RCC 7860 (cell line): ENCODE measurements at places on chromosomes 7 and 10.

DNA sequence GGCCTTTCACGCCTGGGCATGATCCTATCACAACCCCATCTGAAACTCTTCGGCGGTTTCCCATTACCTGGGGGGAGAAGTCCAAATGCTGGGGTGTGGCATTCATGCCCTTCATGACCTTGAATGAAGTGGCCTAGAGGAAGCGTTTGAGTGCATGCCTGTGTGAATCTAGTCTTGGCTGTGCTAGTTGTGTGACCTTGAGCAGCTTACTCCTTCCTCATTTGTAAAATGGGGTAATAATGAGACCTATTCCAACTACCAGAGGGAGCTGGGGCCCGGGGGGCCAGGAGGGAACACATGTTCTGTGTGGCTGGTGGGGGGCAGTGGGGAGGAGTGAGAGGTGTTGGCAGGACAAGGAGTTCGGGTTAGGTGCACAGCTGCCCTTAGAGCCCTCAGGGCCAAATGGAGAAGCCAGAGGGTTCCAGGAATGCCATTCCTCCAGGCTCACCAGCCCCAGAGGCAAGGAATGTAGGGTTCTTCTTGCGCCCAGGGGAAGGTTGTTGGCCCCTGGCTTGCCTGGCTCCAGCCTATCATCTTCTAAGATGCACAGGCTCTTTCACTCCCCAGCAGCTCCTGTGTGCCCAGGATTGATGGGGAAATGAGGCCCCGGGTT lies 21.3 kb upstream of the TBRG4 start:
- DNase-seq: no peak

DNA sequence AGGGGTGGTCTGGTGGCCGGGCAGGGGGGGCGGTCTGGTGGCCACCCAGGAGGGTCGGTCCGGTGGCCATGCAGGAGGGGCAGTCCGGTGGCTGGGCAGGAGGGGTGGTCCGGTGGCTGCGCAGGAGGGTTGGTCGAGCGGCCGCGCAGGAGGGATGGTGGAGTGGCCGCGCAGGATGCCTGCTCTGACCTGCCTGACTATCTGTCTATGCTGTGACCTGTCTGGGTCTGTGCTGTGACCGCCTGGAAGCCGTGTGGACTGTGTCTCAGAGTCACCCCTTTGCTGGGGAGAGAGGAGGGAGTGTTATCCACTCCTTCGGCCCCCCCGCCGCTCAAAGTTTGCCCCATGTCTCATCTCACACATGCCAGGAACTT lies 113.2 kb downstream of the ACTR3B start:
- DNase-seq: no peak

GRCh38 chr7:64887756-64888508 lies 15.1 kb upstream of the ZNF273 start:
- no peak for DNase-seq

- no peak for DNase-seq
These were observed 5.5 kb upstream of the ZNF467 start for GRCh38 chr7:149778696-149779501.

DNA sequence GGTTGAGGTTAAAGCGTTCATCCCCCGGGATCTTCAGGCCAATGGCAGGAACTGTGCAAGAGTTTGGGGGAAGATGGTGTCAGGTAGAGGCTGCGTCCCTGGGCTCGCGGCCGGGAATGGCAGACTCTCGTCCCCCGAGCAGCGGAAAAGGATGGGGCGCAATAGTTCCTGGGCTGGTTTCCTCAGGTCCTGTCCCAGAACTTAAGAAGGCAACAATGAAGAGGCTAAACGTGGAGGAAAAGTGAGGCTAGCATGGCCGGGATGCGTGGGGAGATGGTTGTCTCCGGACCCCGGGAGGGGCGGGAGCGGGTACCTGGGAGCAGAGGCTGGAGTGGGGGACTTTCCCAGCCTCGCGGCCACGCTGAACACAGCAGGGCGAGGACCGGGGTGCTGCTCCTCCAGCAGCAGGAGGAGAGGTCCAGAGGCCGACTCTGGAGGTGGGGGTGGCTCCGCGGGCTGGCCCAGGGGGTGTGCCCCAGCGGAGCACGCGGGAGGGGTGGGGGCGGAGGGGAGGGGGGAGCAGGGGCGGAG lies 882 bp downstream of the IRF5 start:
- no peak for DNase-seq

DNA sequence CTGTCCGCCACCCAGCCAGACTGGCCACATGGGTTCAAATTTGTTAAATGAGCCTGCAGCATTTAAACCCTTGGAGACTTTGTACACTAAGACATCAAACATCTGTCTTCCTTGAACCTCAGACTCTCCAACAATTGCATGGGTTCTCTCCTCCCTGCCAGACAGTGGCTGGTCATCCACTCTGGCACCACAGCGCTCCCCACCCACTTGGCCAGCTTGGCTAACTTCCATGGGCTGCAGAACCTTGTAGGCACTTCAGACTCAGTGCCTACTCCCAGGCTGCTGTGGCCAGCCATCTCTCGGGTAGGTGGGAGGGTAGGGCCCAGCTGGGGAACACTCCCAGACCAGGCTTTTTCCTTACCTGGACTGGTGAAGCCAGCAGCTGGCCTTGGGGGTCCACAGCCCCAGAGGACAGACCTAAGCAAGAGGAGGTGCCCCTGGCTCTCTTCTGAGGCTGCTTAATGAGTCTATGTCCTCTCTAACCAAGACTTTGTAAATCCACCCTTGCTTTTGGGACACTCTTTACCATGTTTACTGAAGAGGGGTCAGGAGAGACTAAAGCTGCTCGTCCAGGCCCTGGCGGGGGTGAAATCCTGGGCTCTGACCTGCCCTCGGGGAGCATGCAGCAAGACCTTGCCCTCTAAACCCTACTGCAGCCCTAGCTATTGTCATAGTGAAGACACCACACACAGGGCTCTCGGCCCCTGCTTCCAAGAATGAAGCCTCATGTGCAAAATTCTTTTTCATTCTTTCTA lies 82.7 kb downstream of the ARHGAP22 start:
- DNase-seq: no peak

DNA sequence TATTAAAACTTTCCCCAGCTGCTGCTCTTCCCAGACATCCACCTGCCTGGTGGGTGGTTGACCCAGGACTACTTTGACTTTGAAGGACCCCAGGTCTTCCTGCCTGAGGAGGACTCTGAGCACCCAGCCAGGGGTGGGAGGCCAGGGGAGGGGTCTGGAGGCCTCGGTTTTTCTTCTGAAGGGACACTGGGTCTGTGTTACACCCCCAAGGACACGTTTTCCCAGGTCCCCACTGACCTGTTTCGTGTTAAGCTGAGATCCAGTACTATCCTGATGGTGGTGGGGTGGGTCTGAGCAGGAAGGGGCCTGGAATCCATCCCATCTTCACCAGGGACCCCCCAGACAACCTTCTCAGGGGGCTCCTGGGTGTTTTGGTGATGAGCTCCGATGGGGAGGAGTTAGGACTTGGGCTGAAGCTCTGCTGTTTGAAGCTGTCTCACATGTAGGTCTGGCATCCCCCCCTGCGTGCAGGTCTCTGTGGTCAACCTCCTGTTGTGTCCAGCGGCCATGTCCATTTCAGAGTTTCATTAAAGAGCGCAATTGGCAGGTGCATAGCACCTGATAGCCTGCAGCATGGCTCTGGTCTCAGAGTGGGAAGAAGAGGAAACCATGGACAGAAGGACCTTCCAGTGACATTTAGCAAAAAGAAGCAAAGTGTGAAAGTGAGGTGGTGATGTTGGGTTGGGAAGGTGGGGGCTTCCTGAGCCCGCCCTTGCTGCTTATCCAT lies 3.5 kb downstream of the JAKMIP3 start:
- no peak for DNase-seq

GRCh38 chr7:30272126-30272525 lies 12.3 kb upstream of the ZNRF2 start:
- DNase-seq: no peak

GRCh38 chr7:129401228-129401966 lies 32.8 kb upstream of the STRIP2 start:
- DNase-seq: peak; percentile 59

- no peak for DNase-seq
These were observed 6.3 kb upstream of the GSTK1 start for GRCh38 chr7:143256932-143257331.

GRCh38 chr10:69819716-69820506 lies 18.2 kb downstream of the COL13A1 start:
- peak; percentile 36 for DNase-seq

- no peak for DNase-seq
These were observed 25.3 kb downstream of the EN2 start for GRCh38 chr7:155483245-155483644.

- DNase-seq: no peak
These were observed 6.5 kb downstream of the DUSP5 start for GRCh38 chr10:110504111-110504735.

DNA sequence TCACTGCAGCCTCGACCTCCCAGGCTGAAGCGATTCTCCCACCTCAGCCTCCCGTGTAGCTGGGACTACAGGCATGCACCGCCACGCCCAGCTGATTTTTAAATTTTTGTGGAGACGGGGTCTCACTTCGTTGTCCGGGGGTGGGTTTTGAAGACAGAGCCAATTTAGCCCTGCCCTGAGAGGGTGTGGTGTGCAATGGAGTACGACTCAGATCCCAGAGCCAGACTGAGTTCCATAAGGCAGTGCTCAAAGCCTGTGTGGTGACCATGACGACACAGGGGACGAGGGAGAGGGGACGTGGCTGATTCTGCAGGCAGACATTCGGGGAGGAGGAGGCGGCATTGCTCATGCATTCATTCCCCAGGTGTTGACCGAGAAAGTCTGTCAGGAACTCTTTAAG lies 72.1 kb downstream of the ZMIZ1 start:
- peak; percentile 24 for DNase-seq

DNA sequence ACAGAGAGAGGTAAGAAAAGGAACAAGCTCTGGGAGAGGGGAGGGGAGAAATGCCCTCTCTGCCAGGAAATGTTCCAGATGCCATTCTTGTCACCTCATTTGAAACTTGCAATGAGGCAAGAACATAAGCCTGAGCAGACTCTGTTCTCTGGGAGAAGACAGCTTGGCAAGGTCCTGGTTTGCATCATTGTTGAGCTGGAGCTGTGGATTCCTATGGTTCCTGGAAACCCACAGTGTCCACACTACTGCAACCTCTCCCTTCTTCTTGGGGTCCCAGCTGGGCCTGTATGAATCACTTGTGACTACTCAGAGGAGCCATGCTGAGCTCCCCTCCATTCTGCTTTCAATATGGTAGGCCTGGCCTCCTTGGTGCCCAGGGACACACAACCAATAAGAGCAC lies 60.8 kb upstream of the HECTD2 start:
- DNase-seq: peak; percentile 78

DNA sequence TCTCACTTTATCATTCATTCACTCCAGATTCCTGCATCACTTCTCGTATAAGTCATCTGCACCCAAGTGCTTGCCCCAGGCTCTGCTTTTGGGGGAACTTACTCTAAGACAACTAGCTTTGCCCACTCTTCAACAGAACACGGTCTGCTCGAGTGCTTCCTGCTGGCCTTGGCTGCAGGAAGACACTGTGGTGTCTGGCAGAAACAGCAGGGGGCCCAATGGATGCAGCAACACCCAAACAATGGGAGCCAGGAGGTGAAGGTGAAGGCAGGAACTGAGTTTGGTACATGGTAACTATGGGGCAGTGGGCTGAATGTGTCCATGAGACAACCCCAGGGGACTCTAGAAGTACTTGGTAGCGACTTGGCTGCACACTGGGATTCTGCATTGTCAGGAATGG lies 344.0 kb downstream of the REEP3 start:
- no peak for DNase-seq

DNA sequence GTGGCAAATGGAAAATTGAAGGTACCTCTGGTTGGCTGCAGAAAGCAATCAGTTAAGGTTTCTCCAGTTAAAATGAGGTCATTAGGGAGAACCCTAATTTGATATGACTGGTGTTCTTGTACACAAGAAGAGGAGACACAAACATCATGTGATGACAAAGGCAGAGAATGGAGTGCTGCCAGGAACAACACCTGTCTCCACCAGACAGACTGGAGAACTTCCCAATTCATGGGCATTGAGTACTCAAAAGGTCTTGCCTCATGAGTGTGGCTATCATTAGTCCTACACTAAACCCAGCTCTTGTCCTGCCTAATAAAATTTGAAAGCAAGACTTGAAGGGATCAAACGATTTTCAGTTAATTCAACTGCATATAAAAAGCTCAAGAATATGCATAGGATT lies 152.6 kb downstream of the PTPN20 start:
- DNase-seq: no peak

- DNase-seq: no peak
These were observed 618.9 kb upstream of the C7orf33 start for GRCh38 chr7:147971606-147972110.

- DNase-seq: no peak
These were observed 151.6 kb downstream of the CACNA2D1 start for GRCh38 chr7:82291931-82292330.

- peak; percentile 45 for DNase-seq
These were observed 580.1 kb downstream of the CCSER2 start for GRCh38 chr10:84908491-84908890.

GRCh38 chr10:12597788-12598765 lies 248.7 kb downstream of the CAMK1D start:
- no peak for DNase-seq

GRCh38 chr10:122441961-122442360 lies 12.5 kb upstream of the ARMS2 start:
- peak; percentile 85 for DNase-seq

- no peak for DNase-seq
These were observed 61.8 kb downstream of the LGI1 start for GRCh38 chr10:93819520-93819919.

DNA sequence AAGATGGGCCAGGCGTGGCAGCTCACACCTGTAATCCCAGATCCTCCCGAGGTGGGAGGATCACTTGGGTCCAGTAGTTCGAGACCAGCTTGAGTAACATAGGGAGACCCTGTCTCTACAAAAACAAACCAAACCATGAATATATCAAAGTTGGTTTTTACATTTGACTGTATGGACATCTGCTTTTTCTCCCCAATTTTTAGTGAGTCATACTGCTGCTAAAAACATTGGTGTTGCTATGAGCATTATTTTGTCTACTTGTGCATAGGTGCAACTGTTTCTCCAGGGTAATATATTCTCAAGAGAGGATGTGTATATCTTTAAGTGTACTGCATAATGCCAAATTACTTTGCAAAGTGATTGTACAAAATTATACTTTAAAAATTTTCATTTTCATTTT lies 769 bp upstream of the TMEM248 start:
- no peak for DNase-seq

GRCh38 chr7:140333223-140333622 lies 65.1 kb downstream of the SLC37A3 start:
- DNase-seq: no peak
